ENCODE measurements at places on chromosomes 6 and 20.

DNA sequence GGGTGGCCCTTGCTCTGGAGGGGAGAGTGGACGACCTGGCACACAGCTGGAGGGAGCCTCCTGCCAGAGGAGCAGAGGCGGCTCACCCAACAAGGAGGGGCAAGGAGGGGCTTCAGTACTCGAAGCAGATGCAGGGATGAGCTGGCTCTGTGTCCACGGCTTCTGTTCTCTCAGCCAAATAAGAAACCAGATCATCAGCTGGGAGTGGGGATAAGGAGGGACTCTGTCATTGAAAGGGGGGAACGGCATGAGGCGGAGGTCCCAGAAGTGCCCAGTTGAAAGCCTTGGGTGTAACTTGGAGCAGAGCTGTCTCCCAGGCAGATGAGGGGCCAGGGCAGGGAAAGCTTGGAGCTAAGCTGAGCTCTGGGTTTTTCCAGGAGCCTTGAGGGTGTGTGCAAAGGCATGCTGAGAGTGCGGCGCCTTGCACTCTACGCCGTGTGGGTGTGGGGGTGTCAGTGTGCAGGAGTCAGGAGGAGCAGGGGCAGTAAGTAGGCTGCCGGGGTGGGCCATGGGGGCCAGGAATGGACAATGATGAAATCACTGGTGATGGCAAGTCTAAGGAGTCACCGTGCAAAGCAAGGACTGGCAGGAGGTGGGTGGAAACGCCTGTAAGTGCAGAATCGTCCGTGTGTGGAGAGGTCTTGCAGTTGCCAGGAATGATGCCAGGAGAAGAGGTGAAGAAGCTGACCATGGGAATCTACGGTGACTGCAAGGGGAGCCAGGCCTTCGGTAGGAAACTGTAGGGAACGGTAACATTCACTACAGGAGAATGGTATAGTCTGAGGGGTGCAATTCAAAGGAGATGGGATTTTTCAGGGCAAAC is 85.4 kb upstream of the FOXQ1 start:
- no peak for DNase-seq

GRCh38 chr6:10613723-10614122 is 80.7 kb downstream of the C6orf52 start:
- peak; percentile 36 for DNase-seq

- DNase-seq = no peak
Measured at GRCh38 chr6:22706651-22707050, 137.3 kb downstream of the HDGFL1 start.

DNA sequence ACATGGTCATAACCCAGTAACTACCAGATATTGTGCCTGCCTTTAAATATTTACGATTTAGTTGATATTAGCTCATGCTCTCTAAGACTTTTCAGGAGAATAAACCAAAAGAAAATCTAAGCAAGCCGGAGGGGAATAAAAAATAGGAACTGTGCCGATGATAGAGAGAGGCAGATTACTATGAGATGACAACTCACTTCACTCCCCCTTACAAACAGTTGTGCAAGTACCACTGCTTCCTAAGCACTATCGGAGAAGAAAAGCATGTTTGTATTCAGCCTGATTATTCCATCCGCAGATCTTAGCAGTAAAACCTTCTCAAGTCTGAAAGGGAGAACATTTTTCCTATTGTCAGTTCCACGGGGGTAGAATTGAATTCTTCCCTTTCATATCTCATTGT is 294.4 kb downstream of the KCNQ5 start:
- DNase-seq = no peak

DNA sequence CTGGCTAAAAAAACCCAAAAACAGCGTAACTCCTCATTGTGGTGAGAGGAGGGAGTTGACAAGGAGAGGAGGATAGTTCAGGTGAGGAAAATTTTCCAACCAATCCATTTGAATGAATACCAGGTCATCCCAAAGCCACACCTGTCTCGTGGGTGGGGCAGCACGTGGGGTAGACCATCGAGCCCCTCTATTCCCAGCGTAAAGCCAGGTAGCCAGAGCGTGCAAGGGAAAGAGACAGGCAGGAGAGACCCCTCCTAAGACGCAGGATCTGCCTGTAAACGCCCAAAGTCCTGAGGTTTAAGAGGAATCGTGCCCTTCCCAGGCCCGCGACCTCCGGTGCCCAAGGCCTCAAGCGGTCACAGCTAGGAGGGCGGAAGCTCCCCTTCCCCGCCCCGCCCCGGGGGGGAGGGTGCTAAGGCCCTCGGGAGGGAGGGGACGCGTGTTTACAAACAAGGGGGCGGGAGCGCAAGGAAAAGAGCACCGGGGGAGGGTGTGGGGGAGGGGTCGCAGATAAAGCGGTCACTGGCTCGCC is 712 bp downstream of the RXRB start:
- peak; percentile 74 for DNase-seq

DNA sequence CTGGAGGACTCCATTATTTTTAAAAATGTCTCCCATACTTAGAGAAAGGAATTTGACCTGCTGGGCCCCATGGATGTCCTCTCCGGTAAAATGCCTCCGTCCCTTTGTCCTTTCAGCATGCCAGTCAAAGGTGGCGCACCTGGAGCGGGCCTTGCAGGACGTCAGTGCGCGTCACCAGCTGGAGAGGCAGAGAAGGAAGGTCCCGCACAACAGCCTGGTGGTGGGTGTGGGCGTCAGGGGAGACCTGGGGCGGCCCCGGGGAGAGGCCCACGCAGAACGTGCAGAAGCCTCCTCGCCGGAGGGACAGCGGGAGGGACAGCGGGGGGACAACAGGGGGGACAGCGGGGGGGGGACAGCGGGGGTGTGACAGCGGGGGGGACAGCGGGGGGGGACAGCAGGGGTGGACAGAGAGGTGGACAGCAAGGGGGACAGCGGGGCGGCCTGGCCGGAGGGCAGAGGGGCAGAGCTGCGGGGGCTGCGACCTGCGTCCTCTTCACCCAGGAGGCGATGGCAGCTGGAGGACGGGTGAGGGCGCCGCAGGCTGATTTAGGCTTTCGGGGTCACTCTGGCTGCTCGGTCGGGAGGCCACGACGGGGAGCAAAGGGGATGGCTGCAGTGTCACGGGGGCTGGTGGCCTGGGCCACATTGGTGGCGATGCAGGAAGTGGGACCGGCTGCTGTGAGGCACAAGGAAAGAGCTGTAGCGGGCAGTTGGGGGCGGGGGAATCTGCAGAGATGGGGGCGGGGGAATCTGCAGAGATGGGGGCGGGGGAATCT is 859 bp upstream of the KIF25 start:
- peak; percentile 54 for DNase-seq

- peak; percentile 76 for DNase-seq
Measured at GRCh38 chr6:89433252-89434149, 549 bp downstream of the ANKRD6 start.

GRCh38 chr6:166344240-166344639 is 1.9 kb upstream of the SFT2D1 start:
- no peak for DNase-seq

DNA sequence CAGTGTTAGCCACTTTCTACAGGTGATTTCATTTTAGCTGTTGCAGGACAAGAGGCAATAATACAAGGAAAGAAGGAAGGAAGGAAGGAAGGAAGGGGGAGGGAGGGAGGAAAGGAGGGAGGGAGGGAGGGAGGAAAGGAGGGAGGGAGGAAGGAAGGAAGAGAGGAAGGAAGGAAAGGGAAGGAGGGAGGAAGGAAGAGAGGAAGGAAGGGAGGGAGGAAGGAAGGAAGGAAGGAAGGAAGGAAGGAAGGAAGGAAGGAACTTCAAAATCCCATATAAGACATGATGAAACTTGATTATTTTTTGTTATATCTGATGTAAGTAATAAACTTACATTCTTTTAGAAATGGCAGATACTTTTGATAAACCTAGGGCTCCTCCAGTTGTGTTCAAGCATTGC is 83.6 kb downstream of the TFAP2B start:
- DNase-seq = no peak

GRCh38 chr20:59518881-59519706 is 85.2 kb upstream of the PHACTR3 start:
- DNase-seq = peak; percentile 78

DNA sequence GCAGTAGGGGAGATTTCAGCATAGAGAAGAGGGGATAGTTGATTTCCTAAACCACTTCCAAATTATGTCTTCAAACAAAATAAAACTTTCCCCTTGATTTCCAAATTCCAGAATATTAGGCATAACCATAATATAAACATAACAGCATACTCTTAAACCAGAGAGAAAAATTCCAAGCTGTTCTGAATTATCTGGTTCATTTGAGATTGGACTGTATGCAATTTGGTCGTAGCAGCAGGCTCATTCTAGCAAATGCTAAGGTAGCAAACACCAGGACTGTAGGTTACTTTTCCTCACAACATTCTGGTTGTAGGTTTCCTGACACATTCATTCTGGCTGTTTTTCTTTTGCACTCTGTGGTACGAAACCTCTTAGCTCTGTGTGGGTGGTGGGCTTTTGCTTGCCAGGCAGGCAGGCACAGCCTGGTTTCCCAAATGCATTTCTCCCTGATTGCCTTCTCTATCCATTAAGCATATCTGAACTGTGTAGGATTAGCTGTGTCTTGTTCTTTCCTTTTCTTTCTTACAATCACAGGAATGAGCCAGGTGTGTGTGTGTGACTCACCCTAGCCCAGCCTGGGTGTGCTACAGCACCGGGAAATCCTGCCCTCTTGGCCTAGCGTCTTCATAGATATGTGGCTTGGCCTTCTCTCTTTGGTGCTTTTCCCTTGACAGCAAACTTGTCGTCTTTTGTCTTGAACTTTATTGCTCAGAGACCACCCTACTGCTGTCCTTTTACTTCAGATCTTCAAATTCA is 77.1 kb downstream of the JARID2 start:
- DNase-seq = peak; percentile 69

GRCh38 chr6:117718895-117719294 is 43.6 kb downstream of the NUS1 start:
- no peak for DNase-seq

GRCh38 chr20:1376007-1376406 is 16.8 kb downstream of the FKBP1A start:
- no peak for DNase-seq

DNA sequence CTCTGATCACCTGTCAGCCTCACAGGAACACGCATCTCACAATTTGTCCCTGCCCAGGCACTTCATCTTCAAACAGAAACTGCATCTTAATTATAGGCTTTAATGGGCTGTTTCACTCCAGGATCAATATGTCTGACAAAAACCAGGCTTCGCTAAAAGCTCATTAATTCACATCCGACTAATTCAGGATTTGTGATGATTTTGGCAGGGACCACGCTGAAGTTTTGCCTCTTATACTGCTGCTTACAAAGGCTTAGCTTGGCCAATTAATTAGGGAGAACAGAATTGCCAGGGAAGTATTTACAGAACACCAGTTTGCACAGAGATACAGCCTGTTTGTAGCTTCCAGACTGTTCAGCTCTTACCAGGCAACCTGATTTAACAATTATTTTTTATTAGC is 541.0 kb upstream of the SPTLC3 start:
- no peak for DNase-seq

DNA sequence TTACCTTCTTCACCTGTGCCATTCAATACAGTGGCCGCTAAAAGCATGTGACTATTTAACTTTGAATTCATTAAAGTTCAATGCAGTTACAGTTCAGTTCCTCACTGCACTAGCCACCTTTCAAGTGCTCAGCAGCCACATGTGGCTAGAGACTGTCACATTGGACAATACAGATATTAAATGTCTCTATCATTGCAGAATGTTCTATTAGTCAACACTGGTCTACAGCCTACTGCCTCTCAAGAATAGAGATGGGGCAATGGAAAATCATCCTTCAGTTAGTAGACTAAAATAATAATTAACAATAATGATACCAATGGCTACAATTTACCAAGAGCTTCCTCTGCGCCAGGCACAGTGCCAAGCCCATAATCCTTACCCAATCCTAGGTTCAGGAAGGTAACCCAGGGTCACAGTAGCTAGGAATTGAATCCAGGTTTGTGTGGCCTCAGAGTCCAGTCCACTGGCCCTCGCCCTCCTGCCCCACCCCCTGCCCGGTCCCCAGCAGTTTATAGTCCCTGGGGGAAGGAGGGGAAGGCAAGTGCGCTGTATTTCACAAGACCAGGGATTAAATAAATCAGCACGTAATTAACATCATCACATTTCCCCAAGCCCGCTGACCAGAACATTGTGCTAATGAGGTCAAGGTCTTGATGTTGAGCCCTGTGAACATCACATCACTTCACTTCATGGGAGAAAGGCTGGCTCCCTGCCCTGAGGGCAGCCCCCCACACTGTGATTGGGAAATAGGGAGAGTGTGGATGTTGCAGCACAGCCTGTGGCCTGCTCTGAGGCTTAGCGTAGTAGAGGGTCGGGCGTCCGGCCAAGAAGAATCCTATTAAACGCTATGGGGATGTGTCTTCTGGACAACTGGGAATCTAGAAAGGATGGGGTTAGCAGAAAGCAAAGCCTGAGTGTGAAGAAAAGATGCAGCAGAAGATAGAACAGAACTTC is 147.2 kb downstream of the VEGFA start:
- no peak for DNase-seq

DNA sequence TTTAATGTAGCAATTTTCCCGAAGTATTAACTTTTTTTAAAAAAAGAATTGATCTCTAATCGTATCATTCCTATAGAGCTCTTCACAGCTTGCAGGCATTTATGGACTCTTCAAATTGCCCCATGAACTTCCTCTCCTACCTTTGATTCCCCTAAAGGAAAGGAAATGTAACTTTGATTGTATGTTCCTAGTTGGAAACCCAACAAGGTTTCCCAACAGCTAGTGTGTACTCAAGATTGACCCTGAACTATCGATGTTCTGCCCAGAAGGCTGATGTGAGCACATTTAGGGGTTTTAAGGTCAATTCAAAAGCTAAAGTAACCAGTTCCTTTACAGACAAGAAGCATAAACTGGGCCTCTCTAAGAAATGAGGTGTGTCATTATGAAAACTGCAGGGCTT is 491.7 kb downstream of the PTPRT start:
- no peak for DNase-seq

GRCh38 chr6:44024574-44025219 is 102.6 kb downstream of the MRPL14 start:
- DNase-seq = no peak

DNA sequence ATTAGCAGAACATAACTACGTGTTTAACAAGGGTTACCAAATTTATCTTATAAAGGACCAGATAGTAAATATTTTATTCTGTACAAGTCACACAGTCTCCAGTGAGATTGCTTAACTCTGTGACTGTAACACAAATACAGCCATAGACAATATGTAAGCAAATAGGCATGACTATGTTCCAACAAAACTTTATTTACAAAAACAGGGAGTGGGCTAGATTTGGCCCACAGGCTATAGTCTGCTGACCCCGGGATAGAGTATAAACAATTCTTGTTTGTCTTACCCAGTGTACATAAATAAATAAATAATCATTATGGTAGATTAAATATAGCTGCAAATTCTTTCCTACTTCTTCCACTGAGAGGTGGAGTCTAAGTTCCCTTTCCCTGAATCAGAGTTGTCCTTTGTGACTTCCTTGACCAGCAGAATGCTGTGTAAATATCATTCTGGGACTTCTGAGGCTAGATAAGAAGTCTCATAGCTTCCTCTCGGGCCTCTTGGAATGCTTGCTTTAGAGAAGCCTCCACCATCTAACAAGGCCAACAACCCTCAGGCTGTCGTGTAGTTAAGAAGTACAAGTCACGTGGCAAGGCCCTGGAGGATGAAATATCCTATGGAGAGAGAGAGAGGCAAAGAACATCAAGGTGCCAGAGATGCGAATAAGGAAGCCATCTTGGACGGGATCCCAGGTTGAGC is 59.1 kb upstream of the TMEM244 start:
- no peak for DNase-seq
